ENCODE measurements at places on chromosomes 3 and 15. TPM values are rescaled to one million over a fixed set of nuclear protein-coding genes. Genes with fewer than 3 reads are reported as not detected.

Gene GNAT1
- not detected for total RNA-seq

DNA sequence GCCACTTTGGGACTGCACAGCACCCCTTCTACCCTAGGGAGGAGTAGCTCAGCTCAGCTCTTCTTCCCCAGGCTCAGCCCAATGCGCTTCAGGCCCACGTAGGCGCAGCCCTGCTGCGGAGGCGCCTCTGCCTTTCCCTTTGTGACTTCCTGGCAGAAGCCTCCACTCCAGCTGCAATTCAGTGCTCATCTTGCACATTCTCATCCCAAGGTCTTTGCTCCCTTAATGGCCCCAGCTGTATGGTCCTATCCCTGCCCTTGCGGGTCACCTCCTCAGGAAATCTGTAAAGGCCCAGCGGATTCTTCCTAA lies 109.0 kb downstream of the VGLL4 start:
- DNase-seq = no peak

Gene IL12A
- total RNA-seq = not detected

- no peak for DNase-seq
Observed at GRCh38 chr15:78790027-78790426, 21.2 kb downstream of the ADAMTS7 start.

Gene EPHB1
- total RNA-seq = 1.3 TPM

Gene SCN5A
- not detected for total RNA-seq

GRCh38 chr3:113174304-113174703 lies 37.1 kb upstream of the BOC start:
- no peak for DNase-seq

DNA sequence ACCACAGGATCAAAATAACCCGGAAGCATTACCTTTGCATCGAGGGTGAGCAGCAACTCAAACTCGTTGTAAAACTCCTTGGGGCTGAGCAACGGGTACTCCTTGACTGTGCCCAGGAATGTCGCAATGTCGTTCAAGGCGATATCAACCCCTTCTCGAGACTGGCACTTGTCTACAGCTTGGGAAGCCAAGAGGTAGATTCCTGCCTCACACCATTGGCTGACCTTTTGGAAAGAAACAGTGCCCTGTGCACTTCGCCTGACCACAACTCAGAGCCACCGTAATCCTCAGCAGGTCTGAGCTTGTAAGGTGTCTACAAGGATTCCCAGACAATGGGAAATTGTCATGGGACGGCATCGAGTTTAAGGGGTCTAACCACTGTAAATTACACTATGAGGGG lies 43.9 kb downstream of the B3GNT5 start:
- no peak for DNase-seq

DNA sequence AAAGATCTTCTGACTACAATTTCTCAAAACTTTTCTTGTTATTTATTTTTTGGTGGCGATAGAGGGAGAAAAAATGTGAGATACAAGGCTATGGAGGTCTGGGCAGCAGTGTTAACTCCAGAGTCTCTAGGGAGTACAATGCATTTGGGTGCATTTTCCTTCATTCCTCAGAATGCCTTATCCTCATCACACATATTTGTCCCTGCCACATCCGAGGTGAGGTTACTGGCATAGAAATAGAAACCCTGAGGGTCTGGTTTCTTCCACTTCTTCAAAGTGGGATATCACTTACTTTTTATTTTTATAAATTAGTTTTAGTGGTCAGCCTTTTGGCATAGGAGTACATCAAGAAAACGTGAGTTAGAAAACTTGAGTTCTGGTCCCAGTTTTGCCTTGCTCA lies 150.4 kb downstream of the TIGIT start:
- DNase-seq = no peak

Gene PRSS50
- total RNA-seq = not detected

DNA sequence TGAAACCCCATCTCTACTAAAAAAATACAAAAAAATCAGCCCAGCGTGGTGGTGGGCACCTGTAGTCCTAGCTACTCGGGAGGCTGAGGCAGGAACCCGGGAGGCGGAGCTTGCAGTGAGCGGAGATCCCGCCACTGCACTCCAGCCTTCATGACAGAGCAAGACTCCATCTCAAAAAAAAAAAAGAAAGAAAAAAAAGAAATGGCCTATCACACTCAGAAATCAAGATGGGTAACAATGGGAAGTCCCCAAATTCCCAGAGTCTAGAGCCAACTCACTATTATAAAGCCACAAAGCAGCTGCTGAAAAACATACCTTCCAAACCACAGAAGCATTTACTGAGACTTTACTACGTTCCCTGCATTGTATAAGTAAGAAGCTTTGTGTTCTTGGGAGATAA lies 7.5 kb downstream of the HDGFL3 start:
- DNase-seq = no peak

DNA sequence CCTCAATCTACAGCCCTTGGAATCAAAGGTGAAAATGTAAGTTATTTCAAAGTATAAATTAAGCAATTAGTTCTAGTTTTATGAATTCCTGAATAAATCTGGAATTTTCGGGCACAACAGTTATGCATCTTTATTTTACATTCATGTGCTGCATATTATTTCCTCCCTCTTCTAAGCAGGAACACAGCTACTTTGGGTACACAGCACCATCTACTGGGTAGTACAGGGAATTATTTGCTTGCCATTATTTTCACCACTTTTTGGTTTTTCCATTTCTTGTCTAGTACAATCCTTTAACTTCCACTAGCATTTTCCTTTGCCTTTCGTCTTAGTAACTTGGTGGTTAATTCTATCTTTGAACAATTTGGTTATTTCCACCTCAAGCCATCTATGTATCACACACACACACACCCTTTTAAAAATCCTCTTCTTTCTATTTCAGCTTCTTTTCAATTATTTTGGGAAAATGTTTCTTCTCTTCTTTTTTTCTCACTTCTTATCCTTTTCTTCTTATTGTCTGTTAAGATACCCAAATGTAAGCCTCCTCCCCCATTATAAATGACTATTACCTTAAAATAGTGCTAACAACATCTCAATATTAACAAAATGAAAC lies 451.0 kb downstream of the MFSD1 start:
- peak; percentile 43 for DNase-seq

Data from OCI-LY7 (cell line).